Anterior cingulate cortex (tissue), 58 donors: ENCODE measurements at places on chromosomes 4 and X.

- DNase-seq = no peak
These were observed 210.9 kb downstream of the KLHL4 start for GRCh38 chrX:87728459-87728858.

GRCh38 chrX:66638591-66639500, at the start of gene EDA2R:
Gene EDA2R, minus strand, starts transcription at chrX:66639078. Its CDS starts 23,058 bp downstream, at chrX:66616020.
- no peak for DNase-seq

DNA sequence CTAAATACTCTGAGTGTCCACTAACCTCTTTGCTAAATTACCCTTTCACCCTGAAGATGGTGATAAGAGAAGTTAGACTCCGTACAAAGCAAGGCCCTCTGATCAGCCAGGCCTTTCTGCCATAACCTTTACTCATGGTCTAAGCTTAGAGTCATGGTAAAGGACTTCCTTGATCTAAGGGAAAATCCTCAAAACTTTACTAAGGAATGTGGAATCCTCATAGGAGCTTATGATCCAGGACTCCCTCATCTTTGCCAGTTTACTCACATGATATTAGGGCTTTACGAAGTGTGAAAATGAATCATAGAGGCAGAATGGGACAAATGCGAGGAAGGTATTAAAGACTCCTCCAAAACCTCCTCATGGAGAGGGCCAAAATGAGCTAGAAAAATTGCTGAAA, 7.9 kb upstream of the FAM13A start:
- DNase-seq = no peak

GRCh38 chr4:154348657-154349056, 142.9 kb downstream of the DCHS2 start:
- DNase-seq = no peak

DNA sequence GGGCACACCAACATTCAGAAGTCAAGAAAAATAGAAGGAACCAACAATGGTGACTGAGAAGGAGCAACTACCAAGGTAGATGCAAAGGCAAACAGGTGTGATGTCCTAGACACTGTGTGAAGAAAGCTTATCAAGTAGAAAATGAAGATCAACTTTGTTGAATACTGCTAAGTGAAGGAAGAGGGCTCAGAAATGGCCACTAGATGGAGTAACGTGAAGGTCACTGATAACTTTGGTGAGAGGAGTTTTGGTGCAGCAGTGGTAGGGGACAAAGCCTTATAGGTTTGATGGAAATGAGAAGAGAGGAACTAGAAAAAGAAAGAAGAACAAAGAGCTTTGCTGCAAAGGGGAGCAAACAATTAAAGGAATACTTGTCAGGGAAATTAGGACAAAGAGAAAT, 23.5 kb downstream of the OTC start:
- no peak for DNase-seq
